ENCODE measurements at places on chromosomes 13 and 19.

DNA sequence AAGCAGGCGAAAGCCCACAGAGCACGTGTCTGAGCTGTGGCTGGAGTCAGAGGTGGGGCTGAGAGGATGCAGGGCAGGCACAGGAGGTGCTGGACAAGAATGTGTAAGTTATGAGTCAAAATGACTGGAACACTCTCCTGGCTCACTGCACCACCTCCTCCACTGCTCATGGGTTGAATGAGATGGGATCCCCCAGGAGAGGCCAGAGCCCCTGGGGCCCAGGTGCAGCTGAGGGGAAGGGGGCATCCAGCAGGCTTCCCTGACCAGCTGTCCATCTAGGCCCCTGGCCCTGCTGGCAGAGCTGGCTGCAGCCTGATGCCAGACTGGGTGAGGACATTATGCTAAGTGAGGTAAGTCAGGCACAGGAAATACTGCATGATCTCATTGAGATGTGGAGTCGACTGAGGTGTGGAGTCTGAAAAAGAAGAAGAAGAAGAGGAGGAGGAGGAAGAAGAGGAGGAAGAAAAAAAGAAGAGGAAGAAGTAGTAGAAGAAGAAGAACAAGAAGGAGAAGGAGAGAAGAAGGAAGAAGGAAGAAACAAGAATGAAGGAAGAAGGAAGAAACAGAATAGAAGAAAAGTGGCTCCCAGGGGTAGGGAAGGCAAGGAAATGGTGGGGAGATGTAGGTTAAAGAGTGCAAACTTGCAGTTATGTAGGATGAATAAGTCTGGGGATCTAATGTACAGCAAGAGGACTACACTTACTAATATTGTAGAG lies 747.4 kb downstream of the UQCRFS1 start:
- DNase-seq, result no peak

- no peak for DNase-seq
These were observed 194.8 kb upstream of the TSC22D1 start for GRCh38 chr13:44770951-44771350.

GRCh38 chr13:73261739-73262216 lies 203.0 kb downstream of the KLF5 start:
- DNase-seq, result no peak

DNA sequence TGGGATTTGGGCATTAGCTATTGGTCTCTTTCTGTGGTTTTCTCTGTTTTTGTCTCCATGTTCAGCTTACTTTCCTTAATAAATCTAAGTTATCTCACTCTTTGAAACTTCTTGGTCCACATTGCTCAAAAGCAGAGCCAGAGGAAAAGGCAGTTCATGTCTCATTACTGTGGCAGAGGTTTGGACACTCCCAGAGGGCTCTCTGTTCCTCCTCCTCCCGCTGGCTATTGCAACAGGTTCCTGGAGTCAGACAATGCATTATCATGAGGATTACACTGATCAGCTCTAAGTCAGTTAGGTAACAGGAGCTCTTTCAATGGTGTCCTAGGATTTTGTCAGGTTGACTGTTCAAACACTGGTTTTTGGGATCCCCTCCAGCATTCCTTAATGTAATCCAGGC lies 298.8 kb downstream of the NDFIP2 start:
- DNase-seq, result no peak

- no peak for DNase-seq
These were observed 11.4 kb downstream of the TPGS1 start for GRCh38 chr19:518598-519231.

Measured in posterior cingulate gyrus (tissue), 11 donors.